ENCODE measurements at places on chromosomes 12 and 14.

DNA sequence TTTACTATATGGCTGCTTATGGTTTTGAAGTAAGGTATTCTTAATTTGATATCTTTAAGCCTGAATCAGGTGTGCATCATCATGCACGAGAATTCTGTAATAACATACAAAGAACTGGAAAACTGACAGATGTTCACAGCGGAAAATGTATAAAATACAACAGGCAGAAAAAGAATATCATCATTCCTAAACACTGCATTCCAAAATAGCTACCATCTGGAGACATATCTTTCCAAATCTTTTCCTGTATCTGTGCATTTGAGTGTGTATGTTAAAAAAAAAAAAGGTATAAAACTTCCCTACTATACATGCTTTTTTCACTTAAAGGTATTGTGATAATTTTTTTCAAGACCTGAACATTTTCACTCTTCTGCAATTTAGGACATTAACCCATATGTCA, 13.7 kb downstream of the PTPRO start:
- no peak for DNase-seq

- no peak for DNase-seq
These were observed 6.5 kb downstream of the HOXC13 start for GRCh38 chr12:53944907-53945847.

- DNase-seq: peak; percentile 69
These were observed 17.3 kb upstream of the TMPRSS12 start for GRCh38 chr12:50825372-50825838.

DNA sequence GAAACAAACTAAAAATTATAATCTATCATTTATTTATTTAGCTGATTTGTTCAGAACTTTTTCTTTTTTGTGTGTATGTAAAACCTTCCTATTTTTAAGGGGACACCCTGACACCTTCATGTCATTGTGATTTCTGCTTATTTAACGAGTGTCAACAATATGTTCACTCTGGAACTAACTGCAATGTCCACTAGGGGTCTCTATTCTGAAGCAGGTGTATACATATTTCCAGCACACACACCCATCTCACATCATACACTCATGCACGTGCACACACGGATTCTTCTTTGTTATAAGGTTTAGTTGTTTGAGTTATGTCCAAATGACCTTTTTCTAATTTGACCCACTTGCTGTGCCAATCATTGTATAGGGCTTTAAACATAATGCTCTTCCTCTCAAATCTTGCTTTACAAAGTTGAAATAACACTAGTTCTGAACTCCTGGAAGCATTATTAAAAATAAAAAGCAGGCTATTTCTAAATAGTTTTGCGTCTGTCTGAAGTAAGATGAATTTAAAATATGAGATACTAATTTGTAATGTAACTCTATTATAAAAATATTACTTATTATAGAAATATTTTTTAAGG, 15.5 kb downstream of the E2F7 start:
- DNase-seq: peak; percentile 81

DNA sequence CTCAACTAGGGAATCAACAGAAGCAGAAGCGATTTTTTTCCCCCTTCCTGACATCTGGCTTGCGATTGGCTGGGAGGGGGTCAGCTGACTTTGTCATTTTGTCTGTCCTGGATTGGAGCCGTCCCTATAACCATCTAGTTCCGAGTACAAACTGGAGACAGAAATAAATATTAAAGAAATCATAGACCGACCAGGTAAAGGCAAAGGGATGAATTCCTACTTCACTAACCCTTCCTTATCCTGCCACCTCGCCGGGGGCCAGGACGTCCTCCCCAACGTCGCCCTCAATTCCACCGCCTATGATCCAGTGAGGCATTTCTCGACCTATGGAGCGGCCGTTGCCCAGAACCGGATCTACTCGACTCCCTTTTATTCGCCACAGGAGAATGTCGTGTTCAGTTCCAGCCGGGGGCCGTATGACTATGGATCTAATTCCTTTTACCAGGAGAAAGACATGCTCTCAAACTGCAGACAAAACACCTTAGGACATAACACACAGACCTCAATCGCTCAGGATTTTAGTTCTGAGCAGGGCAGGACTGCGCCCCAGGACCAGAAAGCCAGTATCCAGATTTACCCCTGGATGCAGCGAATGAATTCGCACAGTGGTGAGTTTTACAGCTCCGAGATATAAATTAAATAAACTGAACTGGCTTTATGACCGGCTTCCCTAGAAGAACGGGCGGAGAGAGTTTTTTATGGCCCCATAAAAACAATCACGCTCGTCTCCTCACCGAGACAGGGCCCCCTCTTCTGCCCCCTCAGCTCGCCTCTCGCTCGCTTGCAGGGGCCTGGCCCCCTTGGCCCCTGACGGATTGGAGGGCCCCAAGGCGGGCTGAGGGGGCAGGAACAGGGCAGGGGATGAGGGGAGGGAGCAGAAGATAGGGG, at the start of gene HOXC6:
HOXC6 (plus strand) TSS at position 127 of the 888 bp plus-strand sequence; CDS start at position 209, 82 bp downstream.
- DNase-seq: peak; percentile 60

DNA sequence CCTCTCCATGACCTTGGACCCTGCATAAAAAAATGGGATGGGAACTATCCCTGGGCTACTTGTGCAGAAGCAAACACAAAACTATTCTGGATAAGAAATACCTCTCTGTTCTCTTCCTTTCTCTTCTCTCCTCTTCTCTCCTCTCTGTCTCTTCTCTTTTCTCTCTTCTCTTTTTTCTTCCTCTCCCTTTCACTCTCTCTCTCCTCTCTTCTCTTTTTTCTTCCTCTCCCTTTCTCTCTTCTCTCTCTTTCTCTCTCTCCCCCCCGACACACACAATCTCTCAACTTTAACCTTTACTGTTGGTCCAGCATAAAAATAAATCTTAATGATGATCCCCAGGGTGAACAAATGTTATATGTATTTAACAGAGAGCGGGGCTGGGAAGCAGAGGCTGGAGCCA, 141.4 kb downstream of the SRGAP1 start:
- no peak for DNase-seq

DNA sequence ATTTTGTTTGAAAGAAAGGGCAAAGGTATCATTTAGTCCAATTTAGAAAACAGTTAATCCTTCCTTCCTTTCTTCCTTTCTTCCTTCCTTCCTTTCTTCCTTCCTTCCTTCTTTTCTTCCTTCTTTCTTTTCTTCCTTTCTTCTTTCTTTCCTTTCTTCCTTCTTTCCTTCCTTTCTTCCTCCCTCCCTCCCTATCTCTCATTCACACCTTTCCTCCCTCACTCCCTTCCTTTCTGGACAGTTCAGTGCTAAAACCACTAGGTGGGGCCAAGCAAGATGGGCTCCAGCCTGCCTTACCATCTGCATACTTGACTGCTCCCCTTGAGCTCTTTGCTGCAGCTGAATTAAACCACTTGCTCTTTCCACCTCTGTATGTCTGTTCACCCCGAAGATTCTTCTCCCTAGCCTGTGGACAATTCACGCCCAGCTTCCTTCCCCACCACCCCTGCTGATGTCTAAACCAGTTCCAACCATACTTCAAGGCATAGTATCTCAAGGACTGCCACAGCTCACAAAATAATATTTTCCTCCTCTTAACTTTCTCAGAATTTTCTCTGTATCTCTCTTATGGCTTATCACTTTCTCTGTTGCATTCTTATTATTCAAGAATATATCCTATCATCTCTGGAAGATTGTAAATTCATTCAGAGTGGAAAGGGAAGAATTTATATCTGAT, 78.0 kb downstream of the DBX2 start:
- peak; percentile 22 for DNase-seq

- DNase-seq: peak; percentile 21
These were observed 143.7 kb downstream of the AKAP6 start for GRCh38 chr14:32472512-32473463.

DNA sequence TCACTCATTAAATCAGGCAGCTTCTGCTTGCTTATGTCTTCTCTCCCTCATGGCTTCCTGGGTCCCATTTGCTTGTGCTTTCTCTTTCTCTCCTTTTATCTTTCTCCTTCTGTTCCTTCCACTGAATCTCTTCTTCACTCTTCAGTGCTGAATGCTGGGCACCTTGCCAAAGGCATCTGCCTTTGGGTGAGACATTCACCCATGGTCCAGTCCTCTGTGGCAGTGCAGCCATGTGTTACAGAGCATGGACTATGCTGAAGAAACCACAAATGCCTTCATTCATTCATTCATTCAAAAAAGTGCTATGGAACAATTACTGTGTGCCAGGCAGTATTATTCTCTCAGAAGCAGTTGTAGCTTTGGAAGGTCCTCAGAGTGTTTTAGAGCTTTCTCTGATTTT, 344.4 kb upstream of the STXBP6 start:
- DNase-seq: no peak

- DNase-seq: peak; percentile 14
These were observed 2.7 kb downstream of the DYRK2 start for GRCh38 chr12:67651132-67651695.
